Nucleus accumbens (tissue), 56 donors: ENCODE measurements at places on chromosomes 13 and 19.

DNA sequence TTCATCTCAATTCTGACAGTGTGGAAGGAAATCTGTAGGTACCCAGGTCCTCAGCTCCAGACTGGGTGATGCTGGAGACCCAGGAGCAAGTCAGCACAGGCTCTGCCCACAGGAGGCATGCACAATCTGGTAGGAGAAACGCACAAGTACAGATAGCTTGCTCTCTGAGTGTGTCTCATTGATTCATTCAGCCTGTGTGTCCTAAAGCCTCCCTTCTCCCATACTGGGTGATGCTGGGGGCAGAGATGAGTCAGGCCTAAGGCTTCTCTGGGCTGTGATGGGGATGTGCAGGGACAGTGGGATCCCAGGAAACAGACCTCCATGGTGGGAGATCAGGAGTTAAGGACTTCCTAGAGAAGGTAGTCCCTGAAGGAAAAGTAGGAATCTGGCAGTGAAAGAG lies 6.8 kb downstream of the ZNF526 start:
- DNase-seq = no peak

GRCh38 chr19:38519168-38519567 lies 85.7 kb downstream of the RYR1 start:
- DNase-seq = no peak

DNA sequence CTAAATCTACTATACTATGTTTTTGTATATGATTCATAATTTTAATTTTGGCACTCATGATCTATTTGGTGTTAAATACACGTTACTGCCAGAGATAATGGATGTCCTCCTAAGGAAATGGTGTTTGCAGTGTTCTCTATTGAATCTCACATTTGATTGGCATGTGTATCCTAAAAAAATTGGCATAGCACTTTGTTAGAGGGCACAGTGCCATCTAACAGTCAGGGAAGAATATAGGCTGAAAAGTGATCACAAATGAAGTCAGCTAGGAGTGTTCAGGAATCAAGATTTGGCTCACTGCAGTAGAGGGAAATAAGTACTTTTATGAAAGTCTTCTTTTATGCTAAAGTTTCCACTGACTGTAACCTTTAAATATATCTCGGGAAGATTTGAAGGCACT lies 624.6 kb downstream of the GPC6 start:
- no peak for DNase-seq

DNA sequence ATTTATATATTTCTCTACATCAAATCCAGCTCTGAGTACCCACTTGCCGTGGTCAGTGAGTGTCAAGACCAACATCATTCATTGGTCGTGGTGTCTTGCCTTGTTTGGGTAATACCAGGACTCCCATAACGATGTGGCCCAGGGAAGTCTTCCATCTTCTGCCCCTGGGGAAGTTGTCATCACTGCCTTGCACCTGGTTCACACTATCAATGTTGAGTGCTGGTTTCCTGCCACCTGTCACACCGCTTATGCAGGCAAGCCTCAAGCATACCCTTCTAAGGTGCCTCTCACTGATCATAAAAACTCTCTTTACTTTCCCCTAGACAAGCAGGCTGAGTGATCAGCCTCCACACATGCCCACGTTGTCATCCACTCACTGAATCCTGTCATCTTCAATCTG lies 382.4 kb downstream of the KCTD12 start:
- no peak for DNase-seq

DNA sequence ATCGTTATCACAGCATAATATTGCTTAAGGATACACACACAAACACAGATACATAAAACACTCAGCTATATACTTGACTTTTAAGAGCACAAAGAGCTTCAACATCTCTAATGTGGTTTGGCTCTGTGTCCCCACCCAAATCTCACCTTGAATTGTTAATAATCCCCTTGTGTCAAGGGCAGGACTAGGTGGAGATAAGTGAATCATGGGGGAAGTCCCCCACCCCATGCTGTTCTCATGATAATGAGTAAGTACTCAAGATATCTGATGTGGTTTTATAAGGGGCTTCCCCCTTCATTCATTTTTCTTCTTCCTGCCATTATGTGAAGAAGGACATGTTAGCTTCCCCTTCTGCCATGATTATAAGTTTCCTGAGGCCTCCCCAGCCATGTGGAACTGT lies 481.4 kb downstream of the PCDH9 start:
- no peak for DNase-seq
